ENCODE measurements at places on chromosomes 11 and 22.
A peak's percentile ranks its signal among the peaks of the same experiment; 100 is the strongest.

DNA sequence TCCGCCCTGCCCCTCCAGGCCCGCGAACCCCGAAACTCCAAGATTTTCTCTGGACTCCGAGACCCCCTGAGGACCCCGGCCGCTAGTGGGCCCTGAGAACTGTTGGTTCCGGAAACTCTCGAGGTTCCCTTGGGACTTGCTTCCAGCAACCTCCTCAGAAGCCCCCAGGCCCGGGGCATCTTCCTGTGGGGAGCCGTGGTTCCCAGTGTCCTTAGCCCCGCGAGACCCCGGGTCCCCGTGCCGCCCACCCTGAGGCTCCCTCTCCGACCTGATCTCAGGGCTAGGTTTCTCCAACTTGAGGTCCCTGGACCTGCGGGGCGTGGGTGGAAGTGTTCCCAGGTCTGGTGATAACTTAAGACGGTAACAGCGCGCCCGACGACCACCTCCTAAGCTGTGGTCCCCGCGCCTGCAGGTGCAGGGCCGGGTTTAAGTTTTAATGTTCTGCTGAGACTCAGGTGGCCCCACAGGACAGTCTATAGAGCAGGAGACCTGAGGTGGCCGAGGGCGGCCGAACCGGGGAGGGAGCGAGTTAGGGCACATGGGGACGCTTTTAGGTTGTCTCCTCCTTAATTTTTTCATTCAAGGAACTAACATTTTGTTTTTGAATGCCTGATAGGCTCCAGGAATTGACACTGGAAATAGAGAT lies 720 bp downstream of the FAM118A start:
- DNase-seq = no peak

DNA sequence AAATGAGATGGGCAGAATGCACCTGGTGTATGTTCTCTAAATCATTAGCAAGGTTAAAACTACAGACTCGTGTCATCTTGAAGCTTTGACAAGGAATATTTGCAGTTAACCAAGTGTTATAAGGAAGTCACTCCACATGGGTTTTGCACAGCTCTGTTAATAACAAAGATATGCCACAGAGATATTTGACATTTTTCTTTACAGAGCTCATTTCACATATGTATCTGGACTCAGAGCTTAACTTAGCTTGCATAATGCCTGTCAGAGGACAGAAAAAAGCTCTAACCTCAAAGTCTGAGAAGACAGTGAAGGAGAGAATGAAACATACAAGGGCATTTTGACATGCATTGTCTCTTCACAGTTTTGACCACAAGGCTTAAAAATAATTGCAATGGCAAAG lies 105.5 kb downstream of the C11orf87 start:
- no peak for DNase-seq

DNA sequence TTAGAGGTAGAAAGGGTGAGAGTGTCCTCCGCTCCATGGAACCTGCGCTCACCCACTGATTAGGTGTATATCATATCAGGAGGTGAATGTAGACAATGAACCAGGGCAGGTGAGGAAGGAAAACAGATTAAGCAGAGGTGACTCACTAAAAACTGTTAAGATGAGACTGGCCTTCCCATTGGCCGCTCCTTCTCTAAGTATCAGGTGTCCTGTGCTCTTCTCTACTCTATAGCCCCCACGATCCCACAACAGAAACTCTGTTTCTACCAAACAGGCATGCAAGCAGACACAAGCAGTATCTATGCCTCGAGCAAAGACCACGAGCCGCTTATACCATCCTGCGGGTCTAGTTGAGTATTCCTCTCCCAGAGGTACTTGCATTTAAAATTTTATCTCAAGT lies 103.1 kb downstream of the SNX19 start:
- DNase-seq = no peak

GRCh38 chr11:614021-614622 lies 1.6 kb downstream of the IRF7 start:
- no peak for DNase-seq

- DNase-seq = no peak
Observed at GRCh38 chr22:37090920-37091695, 18.4 kb downstream of the TMPRSS6 start.

DNA sequence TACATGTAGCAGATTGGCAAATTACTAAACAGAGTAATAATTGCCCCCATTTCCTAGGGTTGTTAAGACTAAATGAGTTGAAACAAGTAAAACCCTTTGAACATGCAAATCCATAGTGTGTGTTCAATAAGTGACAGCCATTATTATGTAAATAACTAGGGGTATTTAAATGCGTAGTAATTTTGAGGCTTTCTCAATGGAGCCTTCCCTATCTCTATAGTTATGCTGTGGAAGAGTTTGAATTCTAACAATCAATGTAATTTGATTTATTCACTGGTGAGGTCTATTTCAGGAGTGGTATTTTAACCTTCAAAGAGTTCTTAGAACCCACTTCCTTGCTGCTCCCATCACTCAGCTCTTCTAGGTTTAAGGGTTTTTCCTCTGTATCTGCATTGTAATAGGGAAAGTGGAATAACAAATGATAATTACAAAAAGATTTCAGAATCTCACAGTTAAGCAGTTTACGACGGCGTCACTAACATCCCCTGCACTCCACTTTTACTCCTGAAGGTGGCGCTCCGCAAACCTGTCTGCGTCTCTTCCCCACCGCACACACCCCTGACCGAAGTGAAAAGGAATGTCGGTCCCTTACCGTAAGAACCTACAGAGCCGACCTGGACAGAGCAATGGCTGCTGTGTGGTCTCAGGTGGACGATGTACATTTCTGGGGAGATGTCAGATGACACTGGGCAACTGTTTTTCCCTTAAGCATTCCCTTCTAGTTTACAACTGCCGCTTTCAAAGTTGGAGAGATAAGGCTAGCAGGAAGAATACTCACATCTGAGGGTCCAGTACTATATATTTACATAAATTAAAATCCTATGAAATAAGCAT lies 80.8 kb downstream of the ZC3H12C start:
- peak; percentile 48 for DNase-seq

DNA sequence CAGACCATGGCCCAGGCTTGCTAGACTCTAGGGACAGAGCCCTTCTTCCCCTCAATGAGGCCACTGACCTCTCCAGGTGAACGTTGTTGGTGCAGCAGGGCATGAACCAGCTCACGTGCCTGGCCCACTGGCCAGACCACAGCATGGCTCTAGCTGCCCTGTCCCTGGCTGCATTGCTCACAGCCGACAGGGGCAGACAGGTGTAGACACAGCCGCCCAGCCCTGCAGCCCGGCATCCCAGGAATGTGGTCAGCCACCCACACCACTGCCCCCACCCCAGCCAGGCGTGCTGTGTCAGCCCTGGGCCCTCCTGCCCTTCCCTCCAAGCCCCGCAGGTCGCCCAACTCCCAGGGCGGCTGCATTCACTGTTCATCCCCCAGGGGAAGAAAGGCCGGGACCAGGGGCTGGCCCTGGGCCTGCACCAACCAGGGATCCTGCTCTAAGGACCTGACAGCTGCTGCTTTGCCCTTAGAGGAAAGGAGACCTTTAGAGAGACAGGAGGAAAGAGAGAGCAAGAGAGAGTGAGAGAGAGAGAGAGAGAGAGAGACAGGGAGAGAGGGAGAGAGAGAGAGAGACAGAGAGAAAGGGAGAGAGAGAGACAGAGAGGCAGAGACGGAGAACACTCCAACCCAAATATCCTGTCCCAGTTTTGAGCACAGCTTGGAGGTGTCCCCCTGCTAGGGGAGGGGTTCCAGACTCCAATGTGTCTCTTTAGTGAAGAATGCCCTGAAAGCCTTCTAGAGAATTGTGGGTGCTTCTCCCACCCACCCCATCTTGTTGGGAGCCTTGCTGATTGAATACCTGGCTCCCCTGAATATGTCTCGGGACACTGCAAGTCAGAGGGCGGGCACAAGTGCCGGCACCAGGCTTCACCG lies 44.2 kb upstream of the LINC01488 start:
- no peak for DNase-seq
